Suppressor macrophage treated with lipopolysaccharide for 1 hour (primary cell): ENCODE measurements at places on chromosomes 5 and 9.
A peak's percentile ranks its signal among the peaks of the same experiment; 100 is the strongest.

- no peak for DNase-seq
These were observed 97.0 kb upstream of the ANKRD55 start for GRCh38 chr5:56330167-56330566.

- DNase-seq: no peak
These were observed 78.5 kb upstream of the EPB41L4B start for GRCh38 chr9:109399258-109399767.

DNA sequence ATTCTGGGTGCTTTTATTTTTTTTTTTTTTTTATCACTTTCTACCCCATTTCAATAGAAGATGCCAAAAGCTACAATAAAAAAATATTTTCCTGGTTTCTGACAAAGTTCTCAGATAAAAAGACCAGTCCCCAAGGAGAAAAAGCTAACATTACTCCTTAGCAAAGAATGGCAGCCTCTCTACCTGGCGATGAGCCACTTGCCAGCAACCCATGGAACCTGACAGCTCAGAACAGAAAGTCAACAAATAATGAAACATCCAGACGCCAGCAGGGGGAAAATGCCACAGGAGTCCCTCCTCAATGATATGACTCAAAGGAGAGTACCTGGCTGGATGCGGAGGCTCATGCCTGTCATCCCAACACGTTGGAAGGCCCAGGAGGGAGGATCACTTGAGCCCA, 123.2 kb downstream of the MYO10 start:
- no peak for DNase-seq

DNA sequence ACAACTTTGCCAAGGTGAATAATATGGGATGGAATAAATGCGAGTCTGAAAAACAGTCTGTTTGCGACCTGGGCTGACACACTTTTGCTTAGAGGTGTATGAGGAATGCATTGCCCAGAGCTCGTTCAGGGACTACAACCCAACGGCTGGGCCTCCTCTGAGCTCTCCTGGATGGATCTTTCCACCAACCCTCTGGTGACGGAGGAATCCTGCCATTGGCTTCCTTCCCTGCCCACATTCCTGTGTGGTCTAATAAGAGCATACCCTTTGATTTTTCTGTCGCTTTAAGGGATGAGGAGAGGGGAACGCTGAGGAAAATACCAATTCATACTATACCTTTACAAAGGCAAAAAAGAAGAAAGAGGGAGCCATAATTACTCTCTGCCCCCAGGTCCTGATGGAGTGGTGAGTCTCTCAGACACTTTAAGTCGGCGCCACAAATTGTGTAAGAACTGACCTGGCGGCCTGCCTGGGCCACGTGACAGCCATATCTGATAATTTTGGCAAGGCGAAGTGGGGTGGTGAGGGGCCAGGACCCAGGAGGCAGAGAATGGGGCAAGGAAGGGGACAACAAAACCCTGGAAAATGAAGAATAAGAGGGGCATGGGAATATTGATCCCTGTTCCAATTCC, 265.2 kb upstream of the MSX2 start:
- no peak for DNase-seq

DNA sequence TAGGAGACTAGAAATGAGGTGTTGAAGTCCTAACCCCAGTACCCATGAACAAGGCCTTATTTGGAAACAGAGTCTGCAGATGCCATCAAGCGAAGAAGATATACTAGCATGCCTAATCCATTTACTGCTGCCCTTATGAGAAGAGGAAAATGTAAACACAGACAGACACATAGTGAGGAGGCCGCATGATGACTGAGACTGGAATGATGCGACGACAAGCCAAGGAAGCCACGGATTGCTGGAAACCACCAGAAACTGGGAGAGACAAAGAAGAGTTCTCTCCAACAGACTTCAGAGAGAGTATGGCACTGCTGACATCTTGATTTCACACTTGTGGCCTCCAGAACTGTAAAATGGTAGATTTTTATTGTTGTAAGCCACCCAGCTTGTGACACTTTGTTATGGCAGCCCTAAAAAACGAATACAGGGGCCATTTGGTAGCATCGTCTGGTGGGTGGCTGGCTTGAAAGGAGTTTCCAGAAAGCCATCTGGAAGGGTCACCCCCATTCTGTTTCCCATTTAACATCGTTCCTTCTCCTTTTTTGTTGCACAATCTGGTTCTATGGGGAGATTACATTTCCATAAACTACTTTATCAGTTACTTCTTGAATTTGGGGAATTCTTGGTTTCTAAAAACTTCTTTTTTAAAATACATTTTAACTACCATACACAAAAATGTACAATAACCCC, 193.1 kb downstream of the HSD17B3 start:
- peak; percentile 72 for DNase-seq

DNA sequence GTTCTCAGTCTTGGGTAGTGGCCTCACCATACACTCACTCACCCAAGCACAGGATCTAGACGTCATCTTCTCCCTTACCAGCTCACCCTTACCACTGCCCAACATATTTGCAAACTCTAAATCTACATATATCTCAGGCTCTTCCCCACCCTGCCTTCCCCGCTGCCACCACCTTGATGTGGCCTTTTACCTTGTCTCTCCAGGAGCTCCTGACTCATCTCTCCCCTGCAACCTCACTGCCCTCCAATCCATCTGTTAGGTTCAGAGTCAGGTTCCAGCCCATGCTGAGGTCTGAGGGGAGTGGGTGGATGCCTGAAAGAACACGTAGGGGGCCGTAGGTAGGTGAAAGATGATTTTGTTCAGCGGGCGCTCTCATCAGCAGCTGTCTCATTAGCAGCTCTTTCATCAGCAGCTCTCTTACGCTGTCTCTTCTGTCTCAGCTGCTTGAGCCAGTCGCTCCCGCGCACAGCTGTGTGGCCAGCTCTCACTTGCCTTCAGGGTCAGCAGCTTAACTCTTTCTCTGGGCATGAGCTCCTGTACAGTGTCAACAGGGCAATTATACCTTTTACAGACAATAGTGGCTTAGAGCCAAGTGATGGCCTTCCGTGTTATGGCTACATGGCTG, 23.1 kb upstream of the CKMT2 start:
- DNase-seq: no peak

GRCh38 chr9:130444565-130445221, at the start of gene ASS1:
ASS1 (plus strand) TSS chr9:130444961; CDS start chr9:130452229, 7,268 bp downstream.
- peak; percentile 19 for DNase-seq

DNA sequence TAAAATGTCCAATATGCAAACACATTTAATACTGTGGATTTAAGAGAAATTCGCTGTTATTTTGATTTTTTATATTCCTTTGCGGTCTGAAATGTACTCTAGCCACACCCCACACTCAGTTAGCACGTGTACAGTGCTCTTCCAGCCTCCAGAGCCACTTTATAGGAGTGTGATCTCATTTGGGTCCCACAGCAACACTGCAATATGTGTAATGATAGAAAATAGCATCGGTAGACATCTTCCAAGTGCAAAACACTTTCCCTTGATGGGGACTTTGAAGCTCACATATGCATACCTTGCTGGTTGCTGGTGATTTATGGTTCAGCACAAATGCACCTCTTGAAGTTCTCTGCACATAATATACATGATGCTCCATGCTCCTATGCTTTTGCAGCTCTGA, 148.3 kb downstream of the GAS1 start:
- DNase-seq: no peak

DNA sequence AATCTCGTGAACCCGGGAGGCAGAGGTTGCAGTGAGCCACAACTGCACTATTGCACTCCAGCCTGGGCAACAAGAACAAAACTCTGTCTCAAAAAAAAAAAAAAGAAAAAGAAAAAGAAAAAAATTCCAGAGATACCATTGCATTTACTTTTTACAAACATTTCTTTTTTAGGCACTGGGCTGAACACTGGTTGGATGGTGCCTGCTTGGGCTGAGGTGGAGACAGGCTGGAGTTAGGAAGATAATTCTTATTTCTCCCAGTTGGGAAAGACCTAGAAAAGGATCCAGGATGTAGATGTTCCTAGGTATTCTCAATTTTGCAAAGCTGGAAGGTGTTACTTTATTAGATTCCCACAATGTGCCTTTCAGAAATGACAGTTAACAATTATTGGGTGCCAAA, 49.9 kb upstream of the JMY start:
- no peak for DNase-seq

GRCh38 chr5:61910771-61911170, 395.2 kb upstream of the KIF2A start:
- no peak for DNase-seq

- DNase-seq: no peak
These were observed 27.7 kb downstream of the UBLCP1 start for GRCh38 chr5:159290741-159291140.

DNA sequence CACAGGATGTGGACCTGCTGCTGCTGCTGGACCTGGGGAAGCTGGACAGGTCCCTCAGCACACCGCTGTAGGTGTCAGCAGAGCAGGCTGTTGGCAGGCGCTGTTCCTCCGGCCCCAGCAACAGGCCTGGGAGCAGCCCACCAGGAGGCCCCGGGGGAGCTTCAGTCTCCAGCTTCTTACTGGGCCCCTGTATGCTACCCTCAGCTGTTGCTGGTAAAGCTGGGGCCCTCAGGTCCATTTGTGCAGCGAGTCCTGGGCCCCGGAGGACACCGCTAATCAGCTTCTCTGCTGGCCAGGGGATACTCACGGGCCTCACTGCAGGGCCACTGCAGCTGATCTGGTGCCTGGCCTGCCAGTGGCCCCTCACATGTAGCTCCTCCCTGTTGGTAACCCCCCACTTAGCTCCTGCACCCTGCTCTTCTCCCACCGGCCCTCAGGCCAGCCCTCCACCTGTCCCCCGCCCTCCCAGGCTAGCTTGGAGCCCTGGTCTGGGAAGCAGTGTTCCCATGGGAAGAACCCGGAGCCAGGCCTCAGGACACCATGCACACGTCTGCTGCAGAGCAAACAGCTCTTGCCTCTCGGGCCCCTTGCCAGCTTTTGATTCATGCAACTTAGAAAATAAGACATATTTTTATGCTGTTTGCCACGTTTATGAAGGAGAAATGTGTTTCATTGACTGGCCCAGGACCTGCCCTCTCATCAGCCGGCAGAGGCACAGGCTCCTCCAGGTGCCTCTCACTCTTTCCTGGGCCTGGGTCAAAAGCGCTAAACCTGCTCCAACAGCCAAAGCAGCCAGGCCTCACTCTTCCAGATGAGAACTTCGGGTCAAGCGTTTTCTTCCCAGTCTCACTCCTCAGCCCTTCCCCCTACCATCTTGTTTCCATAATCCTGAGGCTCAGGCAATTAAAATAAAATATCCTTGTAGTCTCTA, 61.0 kb upstream of the ADAMTS2 start:
- DNase-seq: no peak

GRCh38 chr9:71303351-71303750, 181.9 kb upstream of the TRPM3 start:
- no peak for DNase-seq

DNA sequence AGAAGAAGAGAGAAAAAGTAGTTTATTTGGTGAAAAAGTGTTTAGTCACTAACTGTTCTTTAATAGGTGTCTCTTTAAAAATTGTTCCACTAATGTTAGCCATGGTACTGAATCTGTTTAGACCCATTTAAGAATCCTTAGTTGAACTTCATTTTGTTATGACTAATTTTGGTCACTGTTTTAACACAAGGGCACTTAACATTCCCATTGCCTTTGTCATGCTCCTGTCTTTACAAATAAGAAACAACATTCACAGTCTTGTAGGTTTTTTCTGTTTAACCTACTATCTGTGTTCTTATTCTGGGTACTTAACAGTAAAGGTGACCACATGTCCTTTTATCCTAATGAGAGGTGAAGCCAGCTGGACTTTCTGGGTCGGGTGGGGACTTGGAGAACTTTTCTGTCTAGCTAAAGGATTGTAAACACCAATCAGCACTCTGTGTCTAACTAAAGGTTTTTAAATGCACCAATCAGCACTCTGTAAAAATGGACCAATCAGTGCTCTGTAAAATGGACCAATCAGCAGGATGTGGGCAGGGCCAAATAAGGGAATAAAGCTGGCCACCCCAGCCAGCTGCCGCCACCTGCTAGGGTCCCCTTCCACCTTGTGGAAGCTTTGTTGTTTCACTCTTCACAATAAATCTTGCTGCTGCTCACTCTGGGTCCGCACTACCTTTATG, 116.7 kb downstream of the WDR70 start:
- DNase-seq: no peak

DNA sequence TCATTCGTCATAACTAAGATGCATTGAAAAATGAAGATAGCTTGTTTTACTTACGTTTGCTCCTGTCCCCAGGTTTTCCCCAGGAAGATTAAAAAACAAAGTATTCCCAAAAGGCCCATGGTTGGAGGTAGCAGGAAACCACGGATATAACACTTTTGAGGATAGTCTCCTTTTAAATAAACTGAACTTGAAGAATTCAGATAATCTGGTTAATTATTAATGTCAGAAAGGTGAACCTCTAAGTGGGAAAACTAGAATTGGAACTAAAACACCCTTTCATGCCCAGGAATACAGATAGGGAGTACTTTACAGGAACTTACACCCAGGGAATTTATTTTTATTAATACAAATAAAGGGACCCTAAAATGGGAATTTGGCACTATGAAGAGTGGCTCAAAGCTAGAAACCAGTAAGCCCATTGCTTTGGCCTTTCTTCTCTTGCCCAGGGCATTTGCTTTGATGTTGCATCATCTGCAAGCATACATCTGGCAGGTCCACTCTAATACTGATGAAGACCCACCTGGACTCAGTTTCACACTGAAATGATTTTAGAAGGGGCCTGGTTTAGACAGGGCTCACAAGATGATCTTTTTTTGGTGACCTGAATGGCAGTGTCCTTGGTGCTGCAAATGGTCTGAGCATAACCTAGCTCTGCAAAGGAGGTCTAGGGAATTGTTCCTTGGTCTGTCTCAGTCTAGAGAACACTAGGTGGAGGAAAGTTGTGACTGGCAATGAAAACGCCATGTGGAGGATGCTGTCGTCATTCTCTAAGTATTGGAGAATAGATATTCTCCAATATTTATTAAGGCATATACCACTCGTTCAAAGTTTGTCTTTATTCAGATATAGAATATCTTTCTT, at the start of gene C5:
C5 (minus strand) TSS at position 148 of the 861 bp plus-strand sequence; CDS start at position 119, 29 bp downstream.
- DNase-seq: no peak

- no peak for DNase-seq
These were observed 87.4 kb downstream of the PSD2 start for GRCh38 chr5:139882961-139883539.

GRCh38 chr5:39523821-39524220, 99.0 kb upstream of the DAB2 start:
- DNase-seq: peak; percentile 36

- peak; percentile 41 for DNase-seq
These were observed 408.2 kb upstream of the PRR16 start for GRCh38 chr5:120055858-120056257.
